ENCODE measurements at places on chromosomes 7 and 10. TPM values are rescaled to one million over a fixed set of nuclear protein-coding genes. Genes with fewer than 3 reads are reported as not detected.

- no peak for DNase-seq
These were observed 132.9 kb downstream of the LRRN3 start for GRCh38 chr7:111223802-111224253.

CTAGE4 gene
- total RNA-seq = 1.3 TPM

DNA sequence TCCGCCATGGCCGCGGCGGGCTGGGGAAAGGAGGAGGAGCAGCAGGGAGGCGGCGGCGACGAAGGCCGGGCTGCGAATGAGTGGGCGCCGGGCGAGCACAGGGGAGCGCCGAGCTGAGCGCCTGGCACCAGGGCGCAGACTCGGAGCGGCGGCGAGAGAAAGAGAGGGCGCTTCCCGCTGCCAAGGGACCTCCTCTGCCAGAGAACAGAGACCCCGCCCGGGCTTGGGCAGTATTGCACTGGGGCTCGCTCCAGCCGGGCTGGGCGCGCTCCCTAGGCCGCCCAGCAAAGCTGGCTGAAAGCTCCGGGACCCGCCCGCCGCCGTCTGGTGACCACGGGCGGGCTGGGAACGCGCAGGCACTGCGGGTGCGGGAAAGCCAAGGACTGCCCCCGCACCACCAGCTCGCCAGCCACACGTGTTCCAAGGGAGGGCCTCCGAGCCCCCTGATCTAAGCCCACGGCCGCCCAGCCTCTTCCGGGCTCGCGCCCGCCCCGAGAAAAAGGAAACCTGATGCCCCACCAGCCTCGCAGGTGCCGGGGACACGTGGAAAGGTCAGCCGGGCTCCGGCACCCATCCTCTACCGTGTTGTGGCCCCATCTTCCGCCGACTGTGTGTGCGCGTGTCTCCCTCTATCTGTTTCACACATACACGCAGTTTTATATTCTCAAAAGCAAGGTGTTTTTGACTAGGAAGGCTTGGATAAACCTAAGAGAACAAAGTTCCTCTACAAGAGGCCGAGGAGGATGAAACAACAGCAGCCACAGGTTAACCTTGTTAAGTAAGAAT lies at the start of gene CCDC6:
Gene CCDC6, minus strand, starts transcription at position 140 of the 786 bp plus-strand sequence. Its CDS starts 132 bp downstream, at position 8.
- no peak for DNase-seq

DNA sequence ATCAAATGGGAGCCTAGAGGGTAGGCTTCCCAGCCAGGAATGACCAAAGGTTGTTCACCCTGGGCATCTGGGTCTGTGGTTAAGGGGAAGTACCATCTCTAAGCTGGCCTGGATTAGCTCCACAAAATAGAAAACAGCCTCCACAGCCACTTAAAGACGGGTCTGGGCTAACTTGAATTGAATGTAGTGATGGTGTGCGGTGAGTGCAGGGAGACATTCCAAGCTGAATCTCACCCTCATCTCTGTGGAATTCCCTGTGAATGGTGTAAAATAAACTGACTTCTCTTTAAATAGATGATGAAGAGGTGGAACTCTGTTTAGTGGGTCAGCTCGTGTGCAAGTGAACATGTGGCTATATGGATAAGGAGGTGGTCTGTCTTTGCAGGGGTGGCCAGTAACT lies 251.0 kb downstream of the DYNC1I1 start:
- no peak for DNase-seq

CTNNA3 gene
- 0.13 TPM for total RNA-seq

DNA sequence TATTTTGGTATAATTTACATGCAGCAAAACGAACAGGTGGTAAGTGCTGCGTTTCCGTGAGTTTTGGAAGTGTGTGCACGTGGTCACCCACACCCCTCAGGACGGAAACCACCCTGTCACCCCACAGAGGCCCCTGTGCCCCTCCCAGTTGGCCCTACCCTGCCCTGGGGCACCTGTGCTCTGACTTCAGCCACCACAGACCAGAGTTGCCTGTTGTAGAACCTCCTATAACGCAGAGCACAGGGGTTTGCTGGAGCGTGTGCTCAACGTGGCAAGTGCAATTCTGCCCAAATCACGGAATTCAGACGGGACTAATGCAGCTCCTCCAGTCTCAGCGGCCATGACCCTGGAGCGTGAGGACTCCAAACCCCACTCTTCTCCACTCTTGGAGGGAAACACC lies 9.6 kb upstream of the CFAP46 start:
- no peak for DNase-seq

GRCh38 chr7:157462840-157463239 lies 126.0 kb downstream of the DNAJB6 start:
- DNase-seq = no peak

GRCh38 chr7:14765731-14766130 lies 136.8 kb downstream of the DGKB start:
- no peak for DNase-seq

GRCh38 chr10:48497780-48498770 lies 106.8 kb downstream of the ARHGAP22 start:
- DNase-seq = no peak

DNA sequence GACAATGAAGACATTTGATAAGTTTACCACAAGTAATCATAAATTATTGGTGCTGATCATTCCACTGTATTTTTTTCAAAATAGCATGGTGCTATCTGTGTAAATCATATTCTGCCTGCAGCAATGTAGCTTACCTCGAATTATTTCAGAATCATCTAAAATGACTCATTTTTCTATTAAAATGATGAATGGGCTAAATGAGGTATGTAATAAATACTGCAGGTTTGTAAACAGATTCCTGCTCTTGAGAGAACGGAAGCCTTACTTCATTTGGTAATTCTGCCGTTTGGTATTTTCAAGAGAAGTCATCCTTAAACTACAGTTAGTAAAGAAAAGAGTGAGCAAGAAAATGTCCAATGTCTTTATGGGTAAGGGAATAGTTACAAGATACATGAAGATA lies 115.9 kb downstream of the CHCHD3 start:
- DNase-seq = no peak
